ENCODE measurements at places on chromosomes 6 and 20. TPM values are rescaled to one million over a fixed set of nuclear protein-coding genes. Genes with fewer than 3 reads are reported as not detected.

MANEA gene
- 5.3 TPM for total RNA-seq

ENPP4 gene
- total RNA-seq: 6.7 TPM

- no peak for DNase-seq
These were observed 668.4 kb downstream of the C6orf118 start for GRCh38 chr6:164640956-164641355.

DNA sequence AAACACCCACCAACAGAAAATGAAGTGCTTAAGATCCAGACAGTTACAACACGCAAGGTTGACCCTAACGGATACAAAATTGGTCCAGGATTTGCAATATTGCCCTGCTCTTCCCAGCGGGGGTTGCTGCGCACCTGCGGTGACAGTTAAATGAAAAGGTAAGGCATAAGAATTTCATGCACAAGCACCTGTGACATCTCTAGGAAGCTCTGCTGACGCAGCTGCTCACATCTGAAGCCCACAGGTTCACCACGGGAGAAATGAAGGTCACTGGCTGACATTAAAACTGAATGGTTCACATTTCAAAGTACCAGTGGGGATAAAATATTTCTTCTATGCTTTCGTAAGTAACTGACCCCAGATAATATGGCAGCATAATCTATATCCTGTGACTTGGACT is 689.3 kb upstream of the AGPAT4 start:
- DNase-seq: no peak

- no peak for DNase-seq
These were observed 1.9 kb upstream of the GID8 start for GRCh38 chr20:62935968-62936585.

TP53TG5 gene
- 0.31 TPM for total RNA-seq

- DNase-seq: no peak
These were observed 54.1 kb downstream of the BPIFB1 start for GRCh38 chr20:33337119-33337518.

MDN1 gene
- 39.5 TPM for total RNA-seq

GRCh38 chr20:19185083-19185482 is 27.4 kb upstream of the SLC24A3 start:
- no peak for DNase-seq

GRM1 gene
- total RNA-seq: not detected
